Caki2 (cell line): ENCODE measurements at places on chromosomes 7 and 10. TPM values are rescaled to one million over a fixed set of nuclear protein-coding genes. Genes with fewer than 3 reads are reported as not detected.

MKI67 gene
- 8.8 and 10.5 TPM in 2 replicates for total RNA-seq

HMX3 gene
- total RNA-seq: not detected in 2 replicates

RNF133 gene
- not detected in 2 replicates for total RNA-seq

MGAM2 gene
- not detected in 2 replicates for total RNA-seq

ZNF775 gene
- 8.6 and 10.2 TPM in 2 replicates for total RNA-seq

KCND2 gene
- not detected in 2 replicates for total RNA-seq

KCNH2 gene
- total RNA-seq: 8.4 and 9.1 TPM in 2 replicates

GIMAP1 gene
- total RNA-seq: not detected in 2 replicates

JAKMIP3 gene
- 0.54 and 1.9 TPM in 2 replicates for total RNA-seq

GIMAP4 gene
- not detected in 2 replicates for total RNA-seq

PRKCQ gene
- total RNA-seq: 9.8 and 10.8 TPM in 2 replicates

MUC3A gene
- total RNA-seq: 0.20 TPM in 1 of 2 replicates, not detected in the other

DPP6 gene
- not detected in 2 replicates for total RNA-seq

CLEC5A gene
- total RNA-seq: not detected in 2 replicates

MYL10 gene
- total RNA-seq: not detected in 2 replicates

SPAM1 gene
- total RNA-seq: not detected in 2 replicates

TMEM184A gene
- total RNA-seq: 13.4 and 16.6 TPM in 2 replicates

TRPV5 gene
- not detected in 2 replicates for total RNA-seq

CTTNBP2 gene
- total RNA-seq: not detected in 2 replicates

MEIG1 gene
- total RNA-seq: 3.5 TPM in 1 of 2 replicates, not detected in the other
